Activated naive CD4-positive, alpha-beta T cell (primary cell): ENCODE measurements at places on chromosomes 5 and 9.

- DNase-seq = no peak
Observed at GRCh38 chr5:139862803-139863202, 67.2 kb downstream of the PSD2 start.

DNA sequence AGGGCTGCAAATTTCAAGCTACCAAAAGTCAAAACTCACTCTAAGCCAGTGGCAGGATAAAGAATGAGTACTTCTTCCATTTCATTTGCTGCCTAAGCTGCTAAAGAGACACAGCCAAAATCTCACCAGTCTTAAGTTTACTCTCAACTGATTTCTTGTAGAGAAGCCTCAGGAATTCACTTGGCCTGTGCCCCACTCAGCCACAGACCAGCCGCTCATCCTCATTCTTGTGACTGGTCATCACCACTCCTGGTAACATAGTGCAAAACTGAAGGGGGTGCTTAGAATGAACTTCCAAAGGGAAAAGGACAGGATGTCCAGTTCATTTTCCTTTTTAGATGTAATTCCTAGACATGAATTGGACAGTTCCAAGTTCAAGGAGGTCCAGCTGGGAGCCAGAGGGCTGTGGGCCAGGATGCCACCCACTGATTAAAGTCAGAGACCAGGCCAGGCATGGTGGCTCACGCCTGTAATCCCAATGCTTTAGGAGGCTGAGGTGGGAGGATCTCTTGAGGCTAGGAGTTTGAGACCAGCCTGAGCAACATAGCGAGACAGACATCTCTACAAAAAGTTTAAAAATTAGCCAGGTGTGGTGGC is 72.7 kb upstream of the RANBP3L start:
- DNase-seq = no peak

DNA sequence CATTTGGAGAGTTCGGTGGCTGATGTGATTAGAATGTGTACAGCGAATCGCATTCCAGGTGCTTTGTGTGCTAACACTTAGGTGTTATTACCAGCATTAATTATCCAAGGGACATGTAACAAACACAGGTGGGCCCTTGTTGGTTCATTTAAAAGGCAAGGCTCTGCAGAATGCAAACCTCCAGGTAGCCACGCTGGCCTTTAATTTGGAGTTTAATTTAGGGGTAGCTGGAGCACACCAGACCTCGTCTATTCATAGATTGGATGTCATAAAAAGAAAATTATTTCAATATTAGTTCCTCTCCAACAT is 191.1 kb downstream of the MAT2B start:
- no peak for DNase-seq

- DNase-seq = no peak
Observed at GRCh38 chr5:36763454-36763853, 113.1 kb upstream of the NIPBL start.

GRCh38 chr5:111552492-111552891 is 40.2 kb upstream of the STARD4 start:
- no peak for DNase-seq
